Liver (tissue), 10 donors: ENCODE measurements at places on chromosomes 12 and 14.

GRCh38 chr14:66758031-66758613 lies 250.2 kb downstream of the GPHN start:
- DNase-seq, result no peak

DNA sequence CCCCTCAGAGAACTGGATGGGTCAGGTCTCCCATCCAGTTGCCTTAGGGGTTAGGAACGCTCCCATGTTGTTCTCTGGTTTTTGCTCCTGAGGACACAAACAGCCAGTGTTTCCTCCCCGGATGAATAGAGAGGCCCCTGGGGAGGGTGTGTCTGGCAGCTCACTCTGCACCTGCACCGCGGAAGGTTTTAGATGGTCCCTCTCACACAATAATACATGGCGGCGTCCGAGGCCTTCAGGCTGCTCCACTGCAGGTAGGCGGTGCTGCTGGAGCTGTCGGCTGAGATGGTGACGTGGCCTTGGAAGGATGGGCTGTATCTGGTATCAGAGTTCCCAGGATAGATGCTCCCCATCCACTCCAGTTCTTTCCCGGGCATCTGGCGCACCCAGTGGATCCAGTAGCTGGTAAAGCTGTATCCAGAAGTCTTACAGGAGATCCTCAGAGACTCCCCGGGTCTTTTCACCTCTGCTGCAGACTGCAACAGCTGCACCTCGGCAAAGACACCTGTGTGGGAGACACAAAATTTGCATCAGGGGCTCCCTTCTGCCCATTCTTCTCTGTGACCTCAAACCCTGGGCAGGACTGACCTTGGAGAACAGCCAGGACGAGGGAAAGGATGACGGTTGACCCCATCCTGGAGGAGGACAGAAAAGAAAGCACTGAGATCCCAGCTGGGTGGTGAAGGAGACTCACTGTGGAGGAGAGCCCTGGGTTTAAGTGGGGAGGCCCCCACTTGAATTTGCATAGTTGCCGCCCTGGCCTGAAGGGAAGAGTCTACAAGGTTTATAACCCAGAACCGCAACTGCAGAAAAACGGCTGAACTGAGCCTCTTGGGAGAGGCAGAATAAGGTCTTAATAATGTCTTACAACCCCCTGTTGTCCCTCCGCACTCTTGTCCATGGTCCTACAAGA lies 1324.8 kb downstream of the TMEM121 start:
- DNase-seq, result no peak

GRCh38 chr14:67365476-67365875 lies 5.3 kb downstream of the EIF2S1 start:
- no peak for DNase-seq

- no peak for DNase-seq
These were observed 7.8 kb downstream of the GALNT6 start for GRCh38 chr12:51383269-51383905.

DNA sequence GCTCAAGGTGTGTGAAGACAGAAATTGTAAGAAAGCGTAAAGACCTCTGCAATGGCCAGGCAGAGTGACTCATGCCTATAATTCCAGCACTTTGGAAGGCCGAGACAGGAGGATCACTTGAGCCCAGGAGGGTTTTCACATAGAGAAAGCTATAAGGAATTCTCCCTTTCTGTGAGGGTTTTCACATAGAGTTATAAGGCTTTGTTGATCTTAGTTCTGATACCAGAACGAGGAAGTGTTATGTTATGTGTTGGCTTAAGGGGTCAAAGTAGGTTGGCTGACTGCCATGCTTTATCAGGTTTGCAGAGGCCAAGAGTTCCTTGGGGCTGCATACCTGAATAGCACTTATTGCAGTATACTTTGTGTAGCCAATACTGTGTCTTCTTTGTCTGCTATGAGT lies 139.1 kb downstream of the ERC1 start:
- DNase-seq, result peak; percentile 38

DNA sequence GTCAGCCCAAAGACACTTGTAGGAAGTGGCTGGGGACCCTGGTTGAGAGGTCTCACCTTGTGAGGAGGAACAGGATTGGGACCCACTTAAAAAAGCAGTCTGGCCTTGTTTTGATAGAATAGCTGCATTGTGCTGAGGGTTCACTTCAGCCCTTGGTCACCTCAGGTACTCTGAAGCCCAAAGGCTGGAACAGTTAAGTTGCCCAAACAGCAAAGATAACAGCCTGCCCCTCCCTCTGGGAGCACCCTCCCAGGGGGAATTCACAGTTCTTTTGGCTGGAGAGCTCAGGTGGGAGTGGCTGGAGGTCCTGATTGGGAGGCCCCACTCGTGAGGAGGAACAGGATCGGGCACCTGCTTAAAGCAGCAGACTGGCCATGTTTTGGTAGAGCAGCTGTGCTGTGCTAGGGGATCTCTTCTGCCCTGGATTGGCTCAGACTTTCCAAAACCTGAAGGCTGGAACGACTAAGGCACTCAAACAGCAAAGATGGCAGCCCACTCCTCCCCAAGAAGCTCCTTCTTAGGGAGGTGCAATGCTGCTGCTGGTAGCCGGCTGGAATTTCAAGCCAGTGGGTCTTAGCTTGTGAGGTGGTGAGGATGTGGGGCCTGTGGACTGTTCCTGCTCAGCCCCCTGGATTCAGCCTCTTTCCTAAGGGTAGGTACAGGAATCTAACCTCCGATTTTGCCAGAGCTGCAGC lies 143.8 kb upstream of the SLC38A2 start:
- DNase-seq, result no peak

- DNase-seq, result no peak
These were observed 12.2 kb downstream of the CHURC1 start for GRCh38 chr14:64926398-64926995.

DNA sequence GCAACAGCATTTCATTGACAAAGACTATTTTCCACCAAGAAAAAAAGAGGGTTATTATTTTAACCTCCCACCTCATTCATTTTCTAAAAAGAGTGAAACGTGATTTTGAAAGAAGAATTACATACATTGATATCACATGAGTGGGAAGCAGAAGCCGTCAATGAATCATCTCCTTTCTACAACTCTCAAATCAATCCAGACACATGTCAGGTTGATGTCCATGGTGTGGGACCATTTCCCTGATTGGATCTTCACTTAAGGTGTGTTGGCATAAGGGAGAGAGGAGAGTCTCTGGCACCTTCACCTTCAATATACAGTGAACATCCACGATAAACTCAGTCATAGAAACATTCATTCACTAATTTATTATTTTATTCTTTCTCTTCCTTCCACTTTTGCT lies 1095.1 kb downstream of the BCL11B start:
- no peak for DNase-seq

DNA sequence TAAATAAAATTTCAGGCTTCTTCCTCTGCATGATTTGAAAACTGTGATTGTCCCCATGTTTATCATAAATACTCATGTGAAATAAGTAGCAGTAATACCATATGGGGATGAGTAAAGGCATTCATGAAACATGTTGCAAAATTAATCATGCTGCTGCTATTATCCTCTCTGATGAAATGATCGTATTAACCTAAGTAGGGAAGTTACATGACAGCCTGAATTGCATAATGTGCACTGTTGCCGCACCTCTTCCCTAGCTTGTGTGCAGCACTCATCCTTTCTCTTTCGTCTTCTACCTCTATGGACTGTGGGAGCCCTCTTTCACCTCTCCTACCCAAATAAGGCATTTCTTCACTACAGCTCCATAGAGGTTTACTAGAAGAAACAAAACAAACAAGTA lies 367.6 kb downstream of the SOX5 start:
- DNase-seq, result no peak

GRCh38 chr14:25896777-25897176 lies 701.1 kb downstream of the NOVA1 start:
- DNase-seq, result no peak

GRCh38 chr14:87088588-87088987 lies 904.4 kb downstream of the GALC start:
- DNase-seq, result no peak

DNA sequence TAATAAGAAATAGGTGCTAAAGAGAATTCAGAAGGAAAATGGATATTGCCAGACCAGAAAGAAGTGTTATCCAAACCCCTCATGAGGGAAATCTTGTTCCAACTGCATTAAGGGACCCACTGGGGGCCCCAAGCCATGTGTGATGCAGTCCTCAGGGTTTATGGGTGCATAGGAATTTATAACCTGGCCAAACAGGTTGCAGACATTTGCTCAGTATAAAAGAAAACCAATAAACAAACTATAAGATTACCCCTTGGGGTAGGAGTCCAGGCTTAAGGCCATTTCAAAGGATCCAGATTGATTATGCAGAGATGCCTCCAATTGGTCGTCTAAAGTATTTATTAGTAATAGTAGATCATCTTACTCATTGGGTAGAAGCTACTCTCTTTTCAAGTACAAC lies 240.9 kb upstream of the DIO3 start:
- DNase-seq, result no peak

GRCh38 chr12:113933201-113933786 lies 32.8 kb downstream of the RBM19 start:
- DNase-seq, result peak; percentile 39

GRCh38 chr12:94140556-94140955 lies 7.8 kb upstream of the PLXNC1 start:
- peak; percentile 43 for DNase-seq

DNA sequence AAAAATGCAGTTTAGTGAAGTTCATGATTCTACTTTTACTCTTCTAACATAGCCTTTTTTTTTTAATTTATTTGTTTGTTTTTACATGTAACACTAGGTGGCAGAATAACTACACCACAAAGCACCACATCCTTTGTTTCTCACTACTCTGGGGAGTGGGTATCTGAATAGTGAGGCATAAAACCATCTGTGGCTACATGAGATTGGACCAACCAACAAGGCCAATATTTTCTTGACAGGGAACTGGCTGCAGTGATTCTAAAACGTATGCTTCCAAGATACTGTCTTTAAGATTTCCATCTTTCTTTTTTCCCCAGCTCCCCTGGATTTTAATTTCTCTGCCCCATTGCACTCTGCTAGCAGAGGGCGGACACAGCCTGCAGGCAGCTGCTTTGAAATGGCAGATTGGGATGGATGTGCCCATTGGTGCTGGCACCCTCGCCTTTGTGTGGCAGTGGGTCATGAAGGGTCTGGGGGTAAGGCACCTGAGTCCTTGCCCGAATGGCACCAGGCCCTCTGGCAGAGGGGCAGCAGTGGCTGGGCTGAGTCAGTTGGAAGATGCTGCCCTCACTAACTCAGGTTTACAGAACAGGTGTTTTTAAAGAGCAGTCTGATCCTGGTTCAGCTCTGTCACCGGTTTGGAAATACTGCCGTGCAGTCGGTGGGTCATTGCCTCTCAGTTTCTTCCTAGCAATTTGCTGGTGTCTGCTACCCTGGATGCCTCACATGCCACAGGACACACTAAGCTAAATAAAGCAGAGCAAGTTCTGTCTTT lies 429.1 kb downstream of the RAD51B start:
- no peak for DNase-seq

- DNase-seq, result no peak
These were observed 78.7 kb upstream of the CEP83 start for GRCh38 chr12:94538318-94538717.

- DNase-seq, result peak; percentile 89
These were observed 1.3 kb downstream of the GPR137C start for GRCh38 chr14:52553671-52554575.

DNA sequence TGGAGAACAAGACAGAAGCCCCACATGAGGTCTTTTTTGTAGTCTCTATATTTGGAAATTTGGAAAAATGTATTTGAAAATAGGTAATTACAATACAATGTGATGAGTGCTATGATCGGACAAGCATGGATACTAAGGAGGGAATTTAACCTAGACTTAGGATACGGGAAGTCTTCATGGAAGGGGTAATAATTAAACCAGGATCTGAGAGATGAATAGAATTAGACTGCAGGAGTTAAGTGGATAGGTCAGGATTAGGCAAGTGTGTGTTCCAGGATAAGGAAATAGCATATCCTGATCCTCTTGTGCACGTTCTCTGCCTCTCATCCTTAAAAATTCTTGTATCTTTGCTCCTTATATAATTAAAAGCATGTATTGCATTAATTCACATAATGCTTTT lies 223.3 kb upstream of the PRICKLE1 start:
- no peak for DNase-seq

- no peak for DNase-seq
These were observed 8.2 kb upstream of the HOXC6 start for GRCh38 chr12:54019924-54020590.

- DNase-seq, result no peak
These were observed 232.9 kb upstream of the TMTC1 start for GRCh38 chr12:30016540-30017055.

DNA sequence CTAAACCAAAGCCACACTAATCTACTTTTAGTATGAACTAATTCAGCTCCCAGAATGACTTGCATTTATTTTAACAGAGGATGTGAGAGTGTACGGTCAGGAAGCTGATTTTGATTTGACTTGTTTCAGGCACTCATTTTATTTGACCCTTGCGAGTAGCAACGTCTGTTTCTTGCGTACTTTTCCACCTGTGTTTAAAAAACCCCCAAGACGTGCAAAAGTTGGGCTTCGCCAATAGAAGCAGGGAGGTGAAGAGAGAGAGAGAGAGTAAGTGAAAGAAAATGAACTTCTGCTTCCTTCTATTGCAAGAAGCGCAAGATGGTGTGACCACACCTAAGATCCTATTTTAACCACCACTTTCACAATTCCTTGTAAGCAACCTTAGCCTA lies 6.7 kb upstream of the SLC15A4 start:
- DNase-seq, result no peak

DNA sequence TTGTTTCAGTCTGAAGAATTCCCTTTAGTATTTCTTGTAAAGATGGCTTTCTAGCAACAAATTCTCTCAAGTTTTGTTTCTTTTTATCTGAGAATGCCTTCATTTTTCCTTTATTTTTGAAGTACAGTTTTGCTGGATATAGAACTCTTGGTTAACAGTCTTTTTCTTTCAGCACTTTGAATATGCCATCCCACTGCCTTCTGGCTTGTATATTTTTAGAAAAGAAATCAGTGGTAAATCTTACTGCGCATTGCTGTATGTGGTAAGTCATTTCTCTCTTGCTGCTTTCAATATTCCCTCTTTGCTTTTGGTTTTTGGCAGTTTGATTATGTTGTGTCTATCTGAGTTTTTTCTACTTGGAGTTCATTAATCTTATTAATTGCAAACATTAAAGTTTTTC lies 16.8 kb upstream of the PPM1A start:
- DNase-seq, result no peak

GRCh38 chr14:56310643-56311042 lies 192.4 kb downstream of the PELI2 start:
- no peak for DNase-seq

GRCh38 chr14:52954346-52955214 lies 3.7 kb upstream of the FERMT2 start:
- DNase-seq, result no peak

DNA sequence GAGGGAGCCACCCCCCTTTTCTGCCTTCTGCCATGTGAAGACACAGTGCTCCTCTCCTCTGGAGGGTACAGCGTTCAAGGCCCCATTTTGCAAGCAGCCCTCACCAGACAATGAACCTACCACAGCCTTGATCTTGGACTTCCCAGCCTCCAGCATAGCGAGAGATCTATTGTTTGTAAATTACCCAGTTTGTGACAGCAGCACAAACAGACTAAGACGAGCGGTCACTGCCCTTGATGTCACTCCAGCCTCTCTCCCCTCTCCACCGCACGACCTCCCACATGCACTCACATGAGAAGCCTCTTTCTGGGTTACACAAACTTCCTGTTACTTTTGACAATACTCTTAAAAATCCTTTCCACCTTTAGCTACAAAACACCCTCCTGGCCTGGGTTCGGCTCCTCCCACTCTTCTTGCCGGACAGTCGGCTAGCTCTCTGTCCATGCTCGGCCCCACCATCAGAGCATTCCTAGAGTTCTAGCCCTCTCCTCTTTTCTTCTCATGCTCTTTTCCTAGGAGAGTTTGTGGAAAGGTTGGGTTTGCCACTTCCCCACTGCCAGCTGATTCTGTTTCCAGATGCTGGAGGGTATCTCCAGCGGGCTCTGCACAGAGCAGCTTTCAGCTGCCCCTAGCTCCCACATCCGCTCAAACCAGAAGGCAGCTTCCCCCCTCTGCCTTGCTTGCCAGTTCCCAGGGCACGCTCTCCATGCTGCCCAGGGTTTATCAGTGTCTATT lies 124.3 kb downstream of the FOXN3 start:
- DNase-seq, result no peak
